BJ (cell line): ENCODE measurements at places on chromosomes 2 and 18.

- no peak for DNase-seq
Observed at GRCh38 chr2:105449076-105449475, 50.2 kb upstream of the FHL2 start.

GRCh38 chr2:217331523-217332416 is 471.9 kb upstream of the TNP1 start:
- DNase-seq: peak; percentile 45

- no peak for DNase-seq
Observed at GRCh38 chr18:10340821-10341220, 113.6 kb upstream of the APCDD1 start.

DNA sequence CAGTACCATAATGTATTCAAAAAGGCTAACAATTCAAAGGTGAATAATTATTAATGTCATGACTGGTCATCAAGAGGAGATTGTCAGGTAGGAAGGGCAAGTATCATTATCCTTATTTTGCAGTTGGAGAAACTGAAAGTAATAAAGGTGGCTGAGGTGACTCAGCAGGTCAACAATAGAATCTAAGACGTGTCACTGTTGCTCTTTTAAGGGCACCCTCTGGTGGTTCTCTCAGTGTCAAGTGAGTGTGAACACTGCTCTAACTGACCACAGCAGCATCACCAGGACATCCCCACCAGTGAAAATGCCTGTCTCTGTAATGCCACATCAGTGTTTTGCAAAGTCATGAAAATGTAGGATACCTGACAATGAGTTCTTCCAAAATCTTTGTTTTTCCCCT is 69.7 kb downstream of the DCC start:
- DNase-seq: no peak

GRCh38 chr2:72143441-72144273 is 4.0 kb downstream of the CYP26B1 start:
- no peak for DNase-seq

DNA sequence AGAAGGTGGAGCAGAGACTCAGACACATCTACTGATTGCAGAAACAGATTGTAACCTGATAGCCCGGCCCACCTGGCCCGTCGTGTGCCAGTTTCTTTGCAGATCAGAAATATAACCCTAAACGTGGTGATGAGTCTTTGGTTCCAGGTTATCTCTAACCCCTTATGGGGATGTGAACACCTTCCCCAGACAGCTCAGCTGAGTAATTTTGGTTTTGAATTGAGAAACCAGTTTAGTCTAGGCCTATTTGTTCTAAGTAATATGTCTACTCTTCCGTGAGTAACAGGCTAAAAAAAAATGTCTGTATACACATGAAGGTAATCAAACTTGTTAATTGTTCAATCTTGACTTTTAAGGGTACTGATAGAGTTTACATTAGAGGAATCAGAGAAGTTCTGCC is 35.7 kb downstream of the RASGRP3 start:
- no peak for DNase-seq

- DNase-seq: peak; percentile 58
Observed at GRCh38 chr2:133633881-133634409, 65.7 kb upstream of the NCKAP5 start.

DNA sequence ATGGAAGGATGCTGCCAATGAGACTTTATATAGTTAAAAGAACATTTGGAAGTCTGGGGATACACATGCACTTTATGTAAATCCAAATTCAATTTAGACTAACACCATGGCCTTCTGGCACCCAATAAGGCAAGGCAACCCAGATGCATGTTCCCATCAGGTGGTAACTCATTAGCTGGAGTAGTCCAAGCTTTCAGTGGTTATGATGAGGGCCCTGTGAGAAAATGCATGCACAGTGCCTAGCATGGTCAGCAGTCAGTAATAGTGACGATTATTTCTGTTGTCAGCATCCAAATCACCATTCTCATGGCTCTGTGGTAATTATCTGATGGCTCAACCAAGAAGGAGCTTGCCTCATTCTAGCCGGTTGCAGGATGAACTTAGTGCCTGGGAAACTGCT is 70.3 kb upstream of the CTLA4 start:
- DNase-seq: no peak

- DNase-seq: no peak
Observed at GRCh38 chr18:42052122-42052708, 97.2 kb downstream of the PIK3C3 start.

GRCh38 chr2:181466661-181467576 is 9.7 kb downstream of the ITGA4 start:
- no peak for DNase-seq

DNA sequence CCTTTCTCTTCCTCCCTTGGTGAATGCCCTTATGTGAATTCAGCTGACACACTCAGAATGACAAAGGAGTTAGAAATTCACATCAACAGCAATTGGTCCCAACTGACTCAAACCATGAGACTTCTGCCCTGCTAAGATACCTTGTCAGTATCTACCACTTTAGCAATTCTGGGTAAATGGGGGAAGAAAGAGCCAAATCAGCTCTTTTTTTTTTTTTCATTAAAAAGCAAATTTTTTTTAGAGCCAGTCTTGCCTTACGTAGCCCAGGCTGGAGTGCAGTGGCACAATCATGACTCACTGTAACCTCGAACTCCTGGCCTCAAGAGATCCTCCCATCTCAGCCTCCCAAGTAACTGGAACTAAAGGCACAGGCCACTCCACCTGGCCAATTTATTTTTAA is 1.7 kb upstream of the PPP4R1 start:
- DNase-seq: no peak

DNA sequence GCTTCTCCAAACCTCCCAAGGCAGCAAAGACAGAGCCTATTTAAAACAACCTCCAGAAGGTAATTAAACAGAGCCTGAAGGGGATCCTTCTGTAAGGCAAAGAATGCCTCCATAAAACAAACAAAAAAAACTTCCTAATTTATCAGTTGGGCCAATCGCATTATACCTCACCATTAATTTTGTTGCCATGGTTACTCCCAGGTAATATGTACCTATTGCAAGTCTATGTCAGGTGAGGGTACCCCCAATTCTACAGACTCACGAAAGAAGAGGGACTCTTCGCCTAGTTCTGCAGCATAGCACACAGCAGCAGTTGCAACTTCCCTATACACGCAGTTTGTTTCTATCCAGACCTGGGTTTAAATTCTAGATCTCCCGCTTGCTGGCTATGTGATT is 38.8 kb downstream of the SFXN5 start:
- no peak for DNase-seq

- DNase-seq: no peak
Observed at GRCh38 chr2:121521359-121521758, 9.3 kb upstream of the RNU4ATAC start.

DNA sequence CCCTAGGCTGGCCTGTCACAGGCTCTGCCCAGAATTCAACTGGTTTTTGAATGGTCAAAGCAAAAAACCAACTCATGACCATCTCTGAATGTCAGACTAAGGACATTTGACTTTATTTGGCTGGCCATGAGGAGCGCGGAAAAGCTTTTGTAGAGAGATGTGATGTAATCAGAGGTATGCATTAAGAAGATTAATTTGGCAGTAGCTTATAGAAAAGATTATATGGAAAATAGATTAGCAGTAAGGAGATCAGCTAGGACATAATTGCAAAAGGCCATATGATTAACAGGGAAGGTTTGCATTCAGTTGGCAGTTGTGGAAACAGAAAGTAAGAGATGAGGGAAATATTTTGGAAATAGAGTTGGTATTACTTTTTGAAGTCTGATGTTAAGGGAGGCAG is 12.3 kb upstream of the TTR start:
- DNase-seq: no peak

- no peak for DNase-seq
Observed at GRCh38 chr2:96655526-96655925, 13.0 kb downstream of the FER1L5 start.

DNA sequence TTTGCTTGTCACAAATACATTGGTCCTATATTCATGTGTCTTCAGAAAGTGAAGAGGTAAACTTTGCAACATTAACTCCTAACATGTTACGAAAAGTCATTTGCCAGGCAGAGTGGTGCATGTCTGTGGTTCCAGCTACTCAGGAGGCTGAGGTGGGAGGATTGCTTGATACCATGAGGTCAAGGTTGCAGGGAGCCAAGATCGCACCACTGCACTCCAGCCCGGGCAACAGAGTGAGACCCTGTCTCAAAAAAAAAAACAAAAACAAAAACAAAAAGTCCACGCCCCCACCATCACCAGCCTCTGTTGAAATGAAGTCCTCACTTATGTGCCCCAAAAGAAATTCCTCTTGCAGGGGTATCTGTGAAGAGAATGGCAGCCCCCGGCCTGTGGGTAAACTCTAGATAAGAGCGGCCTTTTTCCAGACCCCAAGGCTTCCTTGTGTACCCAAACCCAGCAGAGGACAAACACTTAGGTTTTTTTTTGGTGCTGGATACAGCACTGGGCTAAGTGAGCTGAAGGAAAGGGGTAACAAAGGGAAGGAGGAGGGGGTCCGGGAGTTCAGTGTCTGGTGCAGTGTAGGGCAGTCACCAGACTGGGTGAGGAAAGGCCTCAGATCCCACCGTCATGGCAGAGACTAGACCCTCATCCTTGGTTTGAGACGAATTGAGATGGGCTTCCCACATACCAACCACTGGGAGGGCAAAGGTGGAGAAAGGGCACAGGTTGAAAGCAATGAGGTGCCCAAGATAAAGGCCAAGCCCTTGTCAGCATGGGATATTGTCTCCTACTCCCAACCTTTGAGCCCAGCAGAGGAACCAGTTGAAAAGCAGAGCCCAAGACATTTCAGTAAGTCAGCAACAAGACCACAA is 19.2 kb downstream of the HSPD1 start:
- no peak for DNase-seq

DNA sequence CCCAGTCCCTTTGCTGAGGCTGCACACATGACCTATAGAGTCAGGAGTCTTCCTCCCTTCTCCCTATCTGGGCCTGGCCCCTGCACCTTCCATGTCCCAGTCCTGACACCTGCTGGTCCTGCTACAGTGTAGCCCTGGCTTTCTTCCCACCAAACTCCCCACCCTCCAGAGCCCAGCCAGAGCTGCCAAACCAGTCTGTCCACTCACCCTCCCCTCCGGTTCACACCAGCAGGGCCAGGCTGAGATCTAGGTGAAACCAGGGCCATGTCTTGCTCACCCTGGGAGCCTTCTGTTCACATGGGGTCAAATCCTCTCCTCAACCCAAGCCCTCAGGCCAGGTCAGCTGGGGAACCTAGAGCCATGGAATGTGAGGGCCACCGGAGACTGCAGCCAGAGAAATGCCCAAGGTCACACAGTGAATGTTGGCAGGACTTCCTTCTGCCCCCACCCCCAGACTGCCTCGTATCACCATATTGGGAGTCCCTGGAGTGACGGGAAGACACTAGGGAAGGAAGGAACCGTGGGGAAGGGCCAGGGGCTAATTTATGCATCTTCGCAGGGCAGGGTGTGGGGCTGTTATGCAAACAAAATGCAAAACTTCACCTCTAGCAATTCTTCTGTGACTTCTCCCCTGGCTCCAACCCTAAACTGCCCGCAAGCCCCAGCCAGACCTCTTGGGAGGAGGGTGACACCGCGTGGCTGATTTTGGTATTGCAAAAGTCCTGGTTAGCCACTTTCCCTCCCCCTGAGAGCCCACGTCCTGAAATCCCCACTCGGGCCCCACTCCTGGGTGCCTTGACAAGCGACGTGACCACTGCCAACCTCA is 14.6 kb downstream of the TNS1 start:
- DNase-seq: no peak

DNA sequence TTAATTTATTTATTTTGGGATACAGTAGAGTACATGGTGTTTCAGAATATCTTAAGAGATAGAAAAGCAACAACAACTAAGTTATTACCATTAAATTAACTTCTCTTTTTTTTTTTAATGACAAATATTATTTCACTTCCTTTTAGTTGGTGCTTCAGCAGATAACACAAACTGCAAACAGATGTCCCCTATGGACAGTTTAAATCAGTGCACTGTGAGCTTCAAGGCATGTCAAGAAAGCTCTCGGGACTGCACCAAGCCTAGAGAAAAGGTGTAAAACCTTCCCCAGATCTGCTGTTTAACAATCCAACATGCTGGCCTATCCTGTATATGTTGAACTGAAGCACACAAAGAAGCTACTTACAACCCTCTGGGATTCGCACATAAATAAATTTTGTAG is 122.7 kb downstream of the TCF4 start:
- no peak for DNase-seq

DNA sequence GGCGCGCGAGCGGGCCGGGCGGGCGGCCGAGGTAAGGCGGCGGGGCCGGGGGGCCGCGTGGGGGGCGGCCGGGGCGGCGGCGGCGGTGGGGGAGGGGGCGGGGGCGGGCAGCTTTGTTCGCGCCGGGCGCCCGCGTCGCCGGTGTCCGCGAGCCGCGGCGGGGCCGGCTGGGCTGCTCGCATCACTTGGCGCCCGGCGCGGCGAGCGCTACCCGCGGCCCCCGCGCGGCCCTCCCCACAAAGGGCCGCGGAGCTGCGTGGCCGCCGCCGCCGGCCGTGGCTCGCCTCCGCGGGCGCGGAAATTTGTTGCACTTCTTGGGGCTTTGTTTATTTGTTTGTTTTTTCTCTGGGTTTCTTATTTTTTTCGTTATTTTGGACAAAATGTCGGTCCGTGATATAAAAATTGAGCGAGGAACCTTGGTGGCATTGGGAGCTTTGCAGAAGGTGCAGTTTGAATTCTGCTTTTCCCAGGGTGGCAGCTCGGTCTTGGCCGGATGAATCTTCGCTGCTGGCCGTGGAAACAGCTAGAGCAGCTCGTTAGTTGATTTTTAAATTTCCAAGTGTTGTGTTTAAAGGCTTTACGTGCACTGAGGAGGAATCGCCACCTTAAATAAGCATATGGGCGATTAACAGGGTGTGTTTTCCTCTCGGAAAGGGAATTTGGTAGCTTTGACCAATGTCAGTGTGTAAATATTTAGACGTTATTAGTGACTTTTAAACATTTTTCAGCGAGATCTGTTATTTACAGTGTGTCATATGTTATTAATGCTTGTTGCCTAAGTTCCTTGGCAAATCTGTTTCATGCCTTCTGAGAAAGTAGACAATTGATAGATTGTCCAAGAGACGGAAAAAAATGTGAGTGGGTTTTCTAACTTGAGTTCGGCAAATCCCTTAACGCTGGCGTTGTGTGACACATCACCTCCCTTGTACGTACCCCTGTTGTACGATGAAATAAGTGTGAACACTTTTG is 822 bp downstream of the UBE2E3 start:
- no peak for DNase-seq
